ENCODE measurements at places on chromosomes 11 and 22. TPM values are rescaled to one million over a fixed set of nuclear protein-coding genes. Genes with fewer than 3 reads are reported as not detected.
A peak's percentile ranks its signal among the peaks of the same experiment; 100 is the strongest.

- peaks cover 20% of the 10 kb centered on the region for H3K4me1 ChIP-seq
- DNase-seq = no peak
- H3K27me3 ChIP-seq = no peaks in the 10 kb centered on the region
- H3K27ac ChIP-seq = no peak overlapping the region
Measured at GRCh38 chr22:17672417-17672991, 33.9 kb downstream of the BCL2L13 start.

- no peak for DNase-seq
- H3K4me3 ChIP-seq = no peak overlapping the region
- H3K4me1 ChIP-seq = no peaks in the 10 kb centered on the region
- H3K27me3 ChIP-seq = no peaks in the 10 kb centered on the region
- H3K36me3 ChIP-seq = no peaks in the 10 kb centered on the region
- no peak overlapping the region for H3K27ac ChIP-seq
Measured at GRCh38 chr11:118672846-118673245, 6.6 kb downstream of the TREH start.

- no peaks in the 10 kb centered on the region for H3K27me3 ChIP-seq
- peaks cover 76% of the 10 kb centered on the region for H3K4me1 ChIP-seq
- H3K36me3 ChIP-seq = no peaks in the 10 kb centered on the region
- peak overlapping the region; percentile 86 for H3K27ac ChIP-seq
- no peak overlapping the region for H3K4me3 ChIP-seq
- DNase-seq = no peak
Measured at GRCh38 chr11:44760917-44761550, 34.3 kb downstream of the TSPAN18 start.

GRCh38 chr22:31838917-31839316, 85.1 kb downstream of the DEPDC5 start:
- no peak overlapping the region for H3K4me3 ChIP-seq
- H3K27ac ChIP-seq = no peak overlapping the region
- H3K27me3 ChIP-seq = no peaks in the 10 kb centered on the region
- peaks cover 10% of the 10 kb centered on the region for H3K4me1 ChIP-seq

GRM5 gene
- total RNA-seq = not detected

GAL3ST1 gene
- total RNA-seq = 3.2 TPM

LIF gene
- 0.19 TPM for total RNA-seq

All from esophagus muscularis mucosa (tissue), 4 donors.